Tracheal epithelial cell (primary cell): ENCODE measurements at places on chromosomes 12 and 14. TPM values are rescaled to one million over a fixed set of nuclear protein-coding genes. Genes with fewer than 3 reads are reported as not detected.

EGLN3 gene
- 37.7 and 56.1 TPM in 2 replicates for total RNA-seq

LHX5 gene
- total RNA-seq = 0.21 and 0.24 TPM in 2 replicates

NEUROD4 gene
- not detected in 2 replicates for total RNA-seq

APOLD1 gene
- total RNA-seq = 2.4 and 3.8 TPM in 2 replicates

MPHOSPH9 gene
- total RNA-seq = 14.9 and 22.2 TPM in 2 replicates

SERPINA3 gene
- 9.4 and 11.1 TPM in 2 replicates for total RNA-seq

SRRM4 gene
- total RNA-seq = not detected in 2 replicates

FGF23 gene
- total RNA-seq = not detected in 2 replicates

HSP90B1 gene
- total RNA-seq = 441 and 645 TPM in 2 replicates

INHBC gene
- not detected in 2 replicates for total RNA-seq

KRT75 gene
- 1.1 and 87.0 TPM in 2 replicates for total RNA-seq

TAMALIN gene
- 0.48 TPM in 1 of 2 replicates, not detected in the other for total RNA-seq

GLT8D2 gene
- 0.43 and 2.9 TPM in 2 replicates for total RNA-seq
